Stimulated activated CD4-positive, alpha-beta T cell treated with anti-CD3 and anti-CD28 coated beads, Interleukin-12 subunit alpha, Interleukin-12 subunit beta, amount 100 ng/mL, for 48 hours (primary cell): ENCODE measurements at places on chromosomes 16 and 17.

DNA sequence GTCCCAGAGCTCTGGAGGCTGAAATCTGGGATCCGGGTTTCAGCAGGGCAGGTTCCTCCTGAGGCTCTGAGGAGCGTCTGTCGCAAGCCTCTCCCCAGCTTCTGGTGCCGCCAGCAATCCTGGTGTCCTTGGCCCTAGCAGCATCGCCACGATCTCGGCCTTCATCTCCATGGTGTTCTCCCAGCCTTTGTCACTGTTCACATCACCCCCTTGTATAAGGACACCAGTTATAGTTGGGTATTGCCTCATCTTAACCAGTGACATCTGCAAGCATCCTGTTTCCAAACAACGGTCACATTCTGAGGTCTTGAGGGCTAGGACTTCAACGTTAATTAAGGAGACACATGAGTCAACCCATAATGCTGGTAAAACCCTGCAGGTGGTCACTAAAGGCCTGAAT is 2.8 kb upstream of the PPP1R27 start:
- DNase-seq: no peak

GRCh38 chr16:21302898-21303528 is 24.9 kb upstream of the CRYM start:
- DNase-seq: no peak

DNA sequence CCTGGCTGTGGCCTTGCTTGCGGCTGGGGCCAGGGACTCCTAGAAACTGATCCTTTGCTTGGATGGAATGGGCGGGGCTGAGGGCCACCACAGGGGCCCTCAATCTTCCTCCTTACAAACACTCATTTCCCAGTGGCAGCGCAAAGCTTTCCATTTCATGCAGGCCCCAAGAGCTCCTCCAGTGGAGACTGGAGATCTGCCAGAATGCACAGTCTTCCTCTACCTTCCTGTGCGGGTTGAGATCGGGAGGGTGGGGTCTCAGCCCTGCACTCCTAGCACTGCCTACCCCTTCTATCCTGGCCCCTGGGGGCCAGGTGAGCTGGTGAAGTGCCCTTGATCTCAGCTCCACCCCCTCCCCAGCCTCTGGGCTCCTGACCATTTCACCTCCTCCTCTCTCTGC is 1.7 kb downstream of the NRN1L start:
- DNase-seq: no peak

DNA sequence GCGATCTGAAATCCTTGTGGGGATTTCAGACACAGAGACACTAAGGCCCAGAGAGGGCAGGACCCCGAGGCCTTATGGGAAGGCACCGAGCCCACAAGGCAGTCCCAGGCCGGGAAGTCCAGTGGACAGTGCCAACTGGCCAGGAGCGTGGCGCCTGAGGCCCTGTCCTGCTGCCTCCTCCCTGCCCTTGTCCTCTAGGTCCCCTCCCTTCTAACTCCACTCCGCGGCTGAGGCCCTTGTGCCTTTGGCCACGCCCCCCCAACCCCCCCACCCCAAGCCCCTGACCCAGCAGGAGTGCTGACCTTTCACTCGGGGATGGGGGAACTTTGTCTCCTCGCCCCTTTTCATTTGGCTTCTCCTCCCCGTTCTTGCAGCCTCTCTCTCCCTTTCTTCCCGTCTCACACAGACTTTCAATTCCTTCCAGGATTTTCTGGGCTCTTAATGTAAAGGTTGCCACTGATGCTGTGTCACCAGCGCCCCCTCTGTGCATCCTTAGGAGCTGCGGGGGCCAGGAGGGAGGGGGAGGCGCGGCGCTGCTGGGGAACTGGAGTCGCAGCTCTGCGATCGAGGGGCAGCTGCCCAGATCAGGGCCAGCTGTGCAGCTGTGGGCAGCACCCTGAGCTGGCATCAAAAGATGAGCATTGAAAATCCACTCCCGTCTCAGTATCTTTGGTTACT is 29.1 kb downstream of the CRHR1 start:
- no peak for DNase-seq
